ENCODE measurements at places on chromosomes 6 and 20. TPM values are rescaled to one million over a fixed set of nuclear protein-coding genes. Genes with fewer than 3 reads are reported as not detected.
A peak's percentile ranks its signal among the peaks of the same experiment; 100 is the strongest.

DNA sequence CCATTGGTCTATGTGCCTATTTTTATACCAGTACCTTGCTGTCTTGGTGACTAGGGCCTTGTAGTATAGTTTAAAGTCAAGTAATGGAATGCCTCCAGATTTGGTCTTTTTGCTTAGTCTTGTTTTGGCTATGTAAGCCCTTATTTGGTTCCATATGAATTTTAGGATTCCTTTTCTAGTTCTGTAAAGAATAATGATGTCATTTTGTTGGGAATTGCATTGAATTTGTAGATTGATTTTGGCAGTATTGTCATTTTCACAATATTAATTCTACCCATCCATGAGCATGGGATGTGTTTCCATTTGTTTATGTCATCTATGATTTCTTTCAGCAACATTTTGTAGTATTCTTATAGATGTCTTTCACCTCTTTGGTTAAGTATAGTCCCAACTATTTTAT lies 96.4 kb upstream of the PAK5 start:
- H3K4me1 ChIP-seq = no peaks in the 10 kb centered on the region
- no peaks in the 10 kb centered on the region for H3K36me3 ChIP-seq
- DNase-seq = no peak
- H3K4me3 ChIP-seq = no peak overlapping the region

DNA sequence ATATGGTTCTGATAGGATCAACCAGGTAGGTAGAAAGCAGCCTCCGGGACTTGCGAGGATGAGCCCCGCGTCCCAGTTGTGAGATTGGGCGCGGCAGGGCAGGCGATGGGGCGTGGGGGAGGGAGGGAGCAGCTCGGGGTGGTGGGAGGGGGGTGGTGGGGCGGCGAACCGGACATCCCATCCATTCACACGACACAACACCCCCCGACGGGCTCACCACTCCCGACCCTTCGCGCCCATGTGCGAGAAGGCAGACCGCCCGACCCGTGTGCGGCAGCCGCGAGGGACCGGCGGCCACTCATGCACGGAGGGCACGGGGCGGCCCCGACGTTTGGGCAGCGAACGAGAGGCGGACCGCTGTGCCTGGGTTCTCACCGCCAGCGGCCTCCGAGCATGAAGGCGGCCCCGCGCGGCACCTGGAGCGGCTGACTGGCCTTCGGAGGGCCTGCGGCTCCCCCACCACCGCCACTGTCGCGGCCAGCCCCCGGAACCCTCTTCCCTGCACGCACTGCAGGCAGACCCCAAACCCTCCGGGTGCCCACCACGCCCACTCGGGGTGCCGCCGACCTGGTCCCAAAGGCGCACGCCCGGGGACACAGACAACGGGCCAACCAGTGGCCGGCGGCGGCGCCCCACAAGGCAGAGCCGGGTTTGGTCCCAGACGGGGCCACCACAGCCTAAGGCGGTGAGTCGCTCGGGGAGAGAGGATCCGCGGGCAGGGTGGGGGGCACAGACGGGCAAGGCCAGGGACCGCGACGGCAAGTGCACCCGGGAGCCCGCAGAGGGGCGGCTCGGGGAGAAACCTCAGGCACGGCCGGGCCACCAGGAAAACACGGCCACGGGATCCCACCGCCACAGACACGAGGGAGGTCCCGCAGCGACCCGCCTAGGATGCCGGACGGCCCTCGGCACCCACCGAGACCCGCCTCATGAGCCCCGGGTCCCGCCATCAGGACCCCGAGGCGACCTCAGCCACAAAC lies 769.2 kb upstream of the DEFB115 start:
- no peaks in the 10 kb centered on the region for H3K4me1 ChIP-seq
- H3K36me3 ChIP-seq = peaks cover 12% of the 10 kb centered on the region
- H3K4me3 ChIP-seq = no peak overlapping the region
- H3K27me3 ChIP-seq = no peaks in the 10 kb centered on the region
- DNase-seq = no peak

DNA sequence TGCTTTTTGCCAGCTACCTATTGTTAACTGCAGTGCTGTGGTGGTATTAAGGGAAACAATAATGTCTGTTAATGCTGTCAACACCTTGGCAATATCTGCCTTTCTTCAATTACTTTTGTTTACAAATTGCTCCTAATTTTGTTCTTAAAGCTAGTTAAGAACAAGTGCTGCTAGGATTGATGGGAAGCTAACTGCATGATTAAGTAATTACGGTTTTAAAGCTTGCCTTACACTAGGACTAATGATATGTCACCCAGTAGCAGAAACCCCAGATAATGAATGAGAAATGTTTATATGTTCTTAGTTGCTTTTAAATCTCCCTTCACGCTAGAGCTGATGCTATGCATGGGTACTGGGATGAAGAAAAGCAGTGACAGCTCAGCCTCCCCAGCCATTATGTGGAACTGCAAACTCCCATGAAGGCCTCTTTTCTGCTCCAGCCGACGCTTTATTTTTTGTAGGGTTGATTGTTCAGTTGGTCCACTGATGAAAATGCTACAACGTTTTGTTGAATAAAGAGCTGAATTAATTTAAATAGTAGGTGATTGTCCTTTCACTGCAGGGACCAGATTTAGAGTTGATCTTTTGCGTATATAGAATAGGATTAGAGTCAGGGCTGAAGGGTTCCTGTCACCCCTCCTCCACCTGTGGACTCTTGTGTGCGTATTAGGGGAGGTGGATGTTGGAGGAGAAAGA lies 610.5 kb downstream of the TFAP2B start:
- no peak overlapping the region for H3K27ac ChIP-seq
- DNase-seq = no peak
- H3K36me3 ChIP-seq = peaks cover 3% of the 10 kb centered on the region
- peak overlapping the region; percentile 1 for H3K4me3 ChIP-seq
- H3K27me3 ChIP-seq = peaks cover 5% of the 10 kb centered on the region
- H3K4me1 ChIP-seq = peaks cover 16% of the 10 kb centered on the region

GRCh38 chr20:59318803-59319202 lies 18.4 kb downstream of the EDN3 start:
- H3K4me1 ChIP-seq = peaks cover 24% of the 10 kb centered on the region
- H3K36me3 ChIP-seq = no peaks in the 10 kb centered on the region
- DNase-seq = no peak
- H3K27me3 ChIP-seq = no peaks in the 10 kb centered on the region
- no peak overlapping the region for H3K27ac ChIP-seq

DNA sequence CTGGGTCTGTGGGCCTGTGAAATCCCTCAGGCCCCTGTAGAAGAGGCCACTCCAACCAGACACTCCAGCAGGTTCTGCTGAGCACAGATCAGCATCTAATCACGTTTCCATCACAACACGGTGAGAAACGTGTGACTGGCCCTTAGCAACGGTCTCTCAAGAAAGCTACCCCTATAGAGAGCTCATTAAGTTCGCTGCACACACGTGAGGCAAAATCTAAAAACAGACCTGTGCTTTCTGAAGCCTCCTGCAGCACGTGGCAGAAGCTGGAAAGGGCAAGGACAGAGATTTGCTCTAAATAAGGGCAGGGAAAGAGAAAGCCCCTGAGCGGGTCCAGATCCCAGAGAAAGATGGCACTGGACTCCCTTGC lies 56.5 kb downstream of the GPR6 start:
- no peak overlapping the region for H3K27ac ChIP-seq
- H3K4me1 ChIP-seq = peaks cover 5% of the 10 kb centered on the region
- no peak overlapping the region for H3K4me3 ChIP-seq
- no peaks in the 10 kb centered on the region for H3K36me3 ChIP-seq

DNA sequence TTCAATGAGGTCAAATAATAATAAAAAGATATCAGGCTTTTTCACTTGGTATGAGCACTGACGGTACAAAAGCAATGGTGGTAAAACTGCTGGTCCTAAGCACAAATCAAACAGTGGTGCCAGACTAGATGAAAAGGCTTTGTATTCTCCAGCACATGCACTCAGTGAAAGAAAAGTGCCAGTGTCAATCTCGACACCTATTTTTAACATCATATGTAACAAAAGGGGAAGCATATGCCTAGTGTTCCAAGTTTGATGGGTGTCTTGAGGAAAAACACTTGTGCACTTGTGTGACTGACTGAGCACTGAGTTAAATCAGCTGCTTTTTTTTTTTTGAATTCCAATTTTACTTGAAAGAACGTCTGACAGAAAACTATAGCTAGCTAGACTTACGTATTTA lies 27.3 kb downstream of the MED23 start:
- H3K27ac ChIP-seq = no peak overlapping the region
- no peak overlapping the region for H3K4me3 ChIP-seq

Gene COL21A1
- total RNA-seq = not detected

Gene STX11
- total RNA-seq = not detected

Gene AKAP12
- total RNA-seq = 46.1 TPM

Gene METTL24
- total RNA-seq = 3.6 TPM

All from neural crest cell (in vitro differentiated cells).